ENCODE measurements at places on chromosomes 3 and 15.
A peak's percentile ranks its signal among the peaks of the same experiment; 100 is the strongest.

GRCh38 chr3:13492976-13493866 lies 13.1 kb downstream of the HDAC11 start:
- no peak for DNase-seq

DNA sequence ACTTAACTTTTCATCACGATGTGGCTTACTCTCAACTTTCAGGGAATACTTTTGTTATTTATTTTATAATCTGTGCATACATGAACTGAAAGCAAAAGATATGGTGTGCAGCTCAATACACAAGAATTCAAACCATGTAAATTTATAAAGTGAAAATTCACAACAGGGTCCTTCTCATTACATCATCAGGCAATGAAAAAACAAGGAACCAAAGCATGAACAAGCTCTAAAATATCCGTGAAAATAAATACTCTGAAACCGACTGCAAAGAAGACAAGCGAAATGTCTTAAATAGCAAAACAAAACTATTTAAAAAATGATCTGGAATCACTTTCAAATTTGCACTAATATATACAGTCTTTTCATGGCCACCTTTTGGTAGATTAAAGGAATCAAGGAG lies 28.9 kb downstream of the GNB5 start:
- no peak for DNase-seq

DNA sequence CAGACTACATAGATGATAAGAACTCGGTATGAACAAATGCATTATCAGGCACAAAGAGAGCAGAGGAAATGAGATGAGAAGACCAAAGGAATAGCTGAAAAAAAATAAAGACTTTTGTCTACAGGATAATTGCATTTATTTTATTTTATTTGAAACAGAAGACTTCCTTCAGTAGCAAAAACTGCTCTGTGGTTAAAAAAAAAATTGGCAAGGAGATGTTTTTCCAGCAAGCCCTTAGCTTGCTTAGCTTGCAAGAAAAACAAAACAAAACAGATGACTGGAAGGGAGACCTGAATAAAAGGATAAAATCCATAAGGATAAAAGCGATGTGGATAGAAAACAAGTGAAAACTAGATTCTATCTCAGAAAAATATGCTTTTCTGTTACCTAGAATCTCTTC lies 9.1 kb upstream of the PPM1L start:
- no peak for DNase-seq

- no peak for DNase-seq
Observed at GRCh38 chr3:39143051-39143885, 10.1 kb downstream of the CSRNP1 start.

GRCh38 chr15:48602358-48603122 lies 43.0 kb downstream of the FBN1 start:
- DNase-seq: no peak

- no peak for DNase-seq
Observed at GRCh38 chr3:3744826-3745225, 54.4 kb upstream of the LRRN1 start.

DNA sequence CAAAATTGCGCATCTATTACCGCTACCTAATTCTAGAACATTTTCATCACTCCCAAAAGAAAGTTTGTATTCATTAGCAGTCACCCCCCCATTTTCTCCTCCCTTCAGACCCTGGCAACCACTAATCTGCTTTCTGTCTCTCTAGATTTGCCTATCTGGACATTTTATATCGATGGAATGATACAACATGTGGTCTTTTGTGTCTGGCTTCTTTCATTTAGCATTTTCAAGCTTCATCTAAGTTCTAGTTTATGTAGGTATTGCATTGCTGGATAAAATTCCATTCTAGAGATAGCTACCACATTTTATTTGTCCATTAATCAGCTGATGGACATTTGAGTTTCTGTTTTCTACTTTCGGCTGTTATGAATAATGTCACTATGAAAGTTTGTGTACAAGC lies 38.4 kb downstream of the SLMAP start:
- DNase-seq: no peak

- DNase-seq: no peak
Observed at GRCh38 chr3:135239615-135239884, 444.5 kb downstream of the EPHB1 start.

- DNase-seq: no peak
Observed at GRCh38 chr3:72418244-72418643, 430.0 kb downstream of the SHQ1 start.

GRCh38 chr3:127028781-127029657 lies 46.1 kb downstream of the PLXNA1 start:
- DNase-seq: no peak

DNA sequence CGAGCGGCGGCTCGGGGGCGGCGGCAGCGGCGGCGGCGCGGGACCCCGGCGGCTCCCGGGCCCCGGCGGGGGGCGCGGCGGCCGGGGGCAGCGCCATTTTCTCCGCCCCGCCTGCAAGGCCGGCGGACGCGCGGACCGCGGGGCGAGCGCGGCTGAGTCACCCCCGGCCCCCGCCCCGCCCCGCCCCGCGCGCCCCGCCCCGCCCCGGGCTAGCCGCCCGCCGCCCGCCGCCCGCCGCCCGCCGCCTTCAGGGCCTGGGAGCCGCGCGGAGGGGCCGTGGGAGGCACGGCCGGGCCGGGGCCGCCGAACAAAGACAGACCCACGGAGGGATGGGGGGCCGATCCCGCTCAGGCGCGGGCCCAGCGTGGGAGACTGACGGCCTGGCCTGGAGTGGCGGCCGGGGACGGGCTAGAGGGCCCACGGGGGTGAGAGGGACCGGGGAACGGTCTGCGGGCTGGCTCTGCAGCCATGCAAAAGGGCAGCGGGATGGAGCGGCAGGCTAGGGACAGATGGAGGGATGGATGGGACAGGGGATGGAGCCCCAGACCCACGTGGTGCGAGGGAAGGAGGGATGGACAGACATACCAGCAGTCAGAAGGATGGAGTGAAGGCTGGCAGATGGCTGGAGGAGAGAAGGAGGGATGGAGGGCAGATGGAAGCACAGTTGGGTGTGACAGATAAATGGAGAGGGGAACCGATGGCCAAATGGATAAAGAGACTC lies at the start of gene EIF4E3:
Gene EIF4E3 (minus strand): TSS at position 132 of the 721 bp plus-strand sequence. CDS start 35 bp downstream, at position 97.
- DNase-seq: no peak

GRCh38 chr15:42704492-42704926 lies 32.4 kb downstream of the CDAN1 start:
- DNase-seq: peak; percentile 27

GRCh38 chr3:25520926-25521559 lies 93.0 kb downstream of the RARB start:
- DNase-seq: no peak

GRCh38 chr3:126886217-126886616 lies 96.7 kb upstream of the PLXNA1 start:
- no peak for DNase-seq

DNA sequence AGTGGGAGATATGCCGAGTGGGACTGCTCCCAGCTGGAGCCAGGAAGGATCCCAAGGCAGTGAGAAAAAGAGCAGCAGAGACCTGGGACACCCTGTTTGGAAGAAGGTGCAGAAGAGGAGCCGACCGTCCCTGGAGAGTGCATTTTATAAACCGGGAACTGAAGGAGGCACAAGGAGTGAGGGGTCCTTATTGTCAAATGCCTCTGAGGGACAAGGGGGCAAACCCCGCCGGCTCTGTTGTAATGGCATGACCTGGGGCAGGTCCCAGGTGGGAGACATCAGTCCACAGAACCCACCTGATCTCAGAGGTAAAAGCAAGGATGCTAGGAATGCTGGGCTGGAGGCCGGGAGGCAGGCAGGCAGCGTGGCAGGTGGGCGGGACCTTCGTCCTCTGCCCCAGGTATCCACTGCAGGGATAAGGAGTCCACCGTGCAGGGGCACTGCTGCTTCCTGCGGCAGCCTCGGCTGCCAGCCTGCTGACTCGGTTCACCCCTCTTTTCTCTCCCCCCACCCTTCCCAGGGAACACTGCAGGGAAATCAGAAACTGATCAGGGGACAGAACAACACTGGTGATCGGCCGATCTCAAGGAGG lies 26.9 kb downstream of the ADAMTS17 start:
- no peak for DNase-seq

DNA sequence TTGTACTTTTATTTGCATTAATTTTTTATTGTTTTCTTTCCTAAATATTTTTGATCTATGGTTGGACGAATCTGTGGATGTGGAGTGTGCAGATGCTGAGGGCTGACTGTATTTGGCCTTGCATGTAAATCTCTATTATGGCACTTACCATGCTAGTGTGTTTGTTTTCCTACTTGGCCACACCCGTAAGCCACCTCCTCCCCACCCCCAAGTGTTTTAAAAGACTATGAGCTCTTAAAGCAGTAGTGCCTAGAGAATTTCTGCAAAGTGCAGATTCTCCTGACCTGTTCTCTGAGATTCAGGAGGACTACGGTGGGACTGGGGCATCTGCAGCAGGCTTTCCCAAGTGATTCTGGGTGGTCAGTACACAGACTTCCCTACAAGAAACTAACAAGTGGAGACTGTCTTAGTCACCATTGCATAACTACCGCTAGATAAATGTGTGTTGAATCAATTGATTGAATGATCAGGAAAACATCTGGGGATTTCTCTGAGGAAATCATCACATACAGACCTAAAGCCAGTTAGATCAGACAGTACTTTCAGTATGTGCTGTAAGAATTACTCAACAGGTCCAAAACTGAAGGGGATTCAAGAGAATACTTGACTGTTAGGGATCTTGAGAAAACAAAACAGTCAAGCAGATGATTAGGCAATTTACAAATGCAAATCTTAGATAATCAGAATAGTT lies 6.2 kb upstream of the TIPARP start:
- no peak for DNase-seq

- no peak for DNase-seq
Observed at GRCh38 chr3:190591080-190591479, 77.2 kb downstream of the IL1RAP start.

DNA sequence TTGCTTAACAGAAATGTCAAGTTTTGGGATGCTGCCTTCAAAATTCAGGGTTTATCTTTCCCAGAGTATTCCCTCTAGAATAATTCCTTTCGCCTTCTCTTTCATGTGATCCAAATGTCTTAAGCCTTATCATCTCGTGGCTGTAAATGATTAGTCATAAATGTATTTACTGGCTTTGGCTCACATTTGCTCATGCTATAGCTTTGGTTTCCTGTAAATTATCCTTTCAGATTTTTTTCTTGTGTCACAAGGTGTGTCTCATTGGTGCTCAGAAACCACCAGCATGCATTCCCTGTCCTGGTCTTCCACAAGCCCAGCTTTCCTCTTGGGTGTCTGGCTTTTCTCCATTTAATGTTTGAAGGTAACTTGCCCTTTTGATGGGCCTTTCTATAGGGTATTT lies 692.7 kb upstream of the ALCAM start:
- DNase-seq: no peak

- DNase-seq: no peak
Observed at GRCh38 chr3:125179884-125180240, 32.7 kb downstream of the SLC12A8 start.

Data from activated CD4-positive, CD25-positive, alpha-beta regulatory T cell treated with anti-CD3 and anti-CD28 coated beads, Interleukin-2, amount 50 U/mL, for 16 hours (primary cell).